Uterus (tissue), 4 donors: ENCODE measurements at places on chromosomes 6 and 20.

DNA sequence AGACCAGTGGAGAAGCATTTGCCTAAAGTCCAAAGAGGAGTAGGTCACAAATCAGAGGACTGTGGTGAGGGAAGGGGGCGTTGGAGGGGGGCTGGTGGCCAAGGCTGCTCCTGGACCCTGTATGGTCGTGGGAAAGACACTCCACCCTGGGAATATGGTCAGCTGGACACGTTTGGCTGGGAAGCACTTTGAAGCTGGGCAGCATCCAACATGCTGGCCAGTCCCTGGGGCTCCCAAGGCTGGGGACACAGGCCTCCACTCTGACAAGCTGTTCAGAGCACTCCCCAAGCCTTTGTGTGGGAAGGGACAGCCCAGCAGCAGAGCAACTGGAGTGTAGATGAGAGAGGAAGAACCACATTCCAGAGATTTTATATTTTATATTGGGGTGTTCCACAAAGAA, 203.2 kb downstream of the ANKRD60 start:
- no peaks in the 10 kb centered on the region for H3K36me3 ChIP-seq
- H3K27ac ChIP-seq = no peak overlapping the region
- H3K27me3 ChIP-seq = no peaks in the 10 kb centered on the region
- H3K4me1 ChIP-seq = peaks cover 5% of the 10 kb centered on the region

DNA sequence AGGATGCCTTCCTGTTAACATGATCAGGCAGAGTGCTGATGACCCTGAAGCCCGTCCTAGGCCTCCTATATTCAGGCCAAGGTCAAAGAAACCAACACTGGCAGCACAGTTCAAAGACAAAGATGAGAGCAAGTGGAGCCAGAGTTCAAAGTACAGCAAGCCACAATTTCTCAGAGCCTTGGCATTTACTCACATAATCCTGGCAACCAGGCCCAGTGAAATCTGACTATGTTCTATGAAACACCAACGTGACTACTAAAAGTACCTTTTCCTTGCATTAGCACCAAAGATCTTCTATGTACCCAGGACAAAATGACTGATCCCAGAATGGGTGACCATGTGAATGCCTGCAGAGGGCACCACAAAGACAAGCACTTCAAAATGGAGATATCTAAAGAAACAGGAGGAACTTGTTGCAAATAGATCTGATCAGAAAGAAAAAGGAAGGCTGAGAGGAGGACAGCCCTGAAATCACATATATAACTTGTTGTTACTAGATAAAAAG, 3.9 kb downstream of the NFS1 start:
- no peaks in the 10 kb centered on the region for H3K36me3 ChIP-seq
- H3K27ac ChIP-seq = no peak overlapping the region
- no peaks in the 10 kb centered on the region for H3K27me3 ChIP-seq
- no peak overlapping the region for H3K4me3 ChIP-seq
- H3K4me1 ChIP-seq = peaks cover 14% of the 10 kb centered on the region

- H3K27me3 ChIP-seq = no peaks in the 10 kb centered on the region
- no peaks in the 10 kb centered on the region for H3K36me3 ChIP-seq
- H3K4me1 ChIP-seq = no peaks in the 10 kb centered on the region
- no peak overlapping the region for H3K27ac ChIP-seq
- DNase-seq = no peak
- no peak overlapping the region for H3K4me3 ChIP-seq
These were observed 120.2 kb upstream of the LOC128125822 start for GRCh38 chr6:63452125-63452524.

- no peaks in the 10 kb centered on the region for H3K36me3 ChIP-seq
- no peak overlapping the region for H3K27ac ChIP-seq
- no peak for DNase-seq
- H3K27me3 ChIP-seq = no peaks in the 10 kb centered on the region
These were observed 895.6 kb upstream of the MAP3K7 start for GRCh38 chr6:91482498-91482897.

GRCh38 chr6:16372029-16372776, 133.8 kb downstream of the GMPR start:
- H3K27ac ChIP-seq = no peak overlapping the region
- H3K36me3 ChIP-seq = no peaks in the 10 kb centered on the region
- DNase-seq = no peak
- no peaks in the 10 kb centered on the region for H3K4me1 ChIP-seq
- H3K27me3 ChIP-seq = no peaks in the 10 kb centered on the region
- H3K4me3 ChIP-seq = no peak overlapping the region

GRCh38 chr20:19932170-19932667, 84.9 kb upstream of the NAA20 start:
- no peaks in the 10 kb centered on the region for H3K27me3 ChIP-seq
- H3K4me3 ChIP-seq = no peak overlapping the region
- DNase-seq = peak; percentile 69
- peaks cover 8% of the 10 kb centered on the region for H3K4me1 ChIP-seq
- no peaks in the 10 kb centered on the region for H3K36me3 ChIP-seq
- H3K27ac ChIP-seq = peak overlapping the region; percentile 75

- H3K36me3 ChIP-seq = no peaks in the 10 kb centered on the region
- DNase-seq = no peak
- no peaks in the 10 kb centered on the region for H3K4me1 ChIP-seq
- H3K27me3 ChIP-seq = no peaks in the 10 kb centered on the region
- H3K4me3 ChIP-seq = no peak overlapping the region
- H3K27ac ChIP-seq = no peak overlapping the region
These were observed 55.1 kb downstream of the ID4 start for GRCh38 chr6:19892260-19892659.

DNA sequence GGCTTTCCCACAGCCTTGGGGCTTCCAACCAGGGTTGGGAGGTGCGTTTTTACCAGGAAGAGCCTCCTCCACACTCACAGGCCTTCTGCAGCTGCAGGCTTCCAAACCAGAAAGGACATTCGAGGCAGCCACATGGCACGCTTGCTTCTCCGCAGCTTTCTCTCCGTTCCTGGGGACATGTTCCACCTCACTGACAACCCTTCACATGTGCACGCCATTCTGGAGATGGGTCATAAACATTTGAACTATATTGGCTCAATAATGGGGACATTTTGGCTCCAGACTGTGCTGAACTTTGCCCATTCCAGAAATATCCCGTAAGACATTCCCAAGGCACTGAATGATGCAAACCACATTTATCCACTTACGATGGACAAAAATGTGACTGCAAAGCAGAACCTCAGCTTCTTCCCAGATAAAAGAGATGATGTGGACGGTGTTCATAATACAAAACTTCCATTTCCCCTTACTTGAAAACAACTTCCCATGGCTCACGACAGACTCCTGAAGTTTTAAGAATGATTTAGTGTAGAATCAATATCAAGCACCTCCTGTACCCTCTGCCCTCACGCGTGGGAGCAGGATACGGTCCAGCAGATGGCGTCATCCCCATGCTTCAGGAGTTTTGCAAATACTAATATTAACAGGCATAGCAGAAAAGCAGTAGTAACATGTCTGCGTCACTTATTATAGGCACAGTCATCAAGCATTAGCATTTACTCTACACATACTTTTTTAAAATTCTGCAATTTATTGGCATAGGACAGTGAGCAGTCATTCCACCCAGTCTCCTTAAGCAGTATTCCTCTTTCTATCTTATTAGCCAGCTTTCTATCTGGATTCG, 25.4 kb upstream of the FOXF2 start:
- H3K27me3 ChIP-seq = no peaks in the 10 kb centered on the region
- H3K27ac ChIP-seq = no peak overlapping the region
- no peaks in the 10 kb centered on the region for H3K36me3 ChIP-seq
- H3K4me3 ChIP-seq = no peak overlapping the region
- no peaks in the 10 kb centered on the region for H3K4me1 ChIP-seq
- DNase-seq = no peak

GRCh38 chr20:4661191-4661590, 60.5 kb upstream of the PRND start:
- H3K27ac ChIP-seq = no peak overlapping the region
- no peaks in the 10 kb centered on the region for H3K4me1 ChIP-seq
- DNase-seq = no peak

GRCh38 chr6:135581211-135581610, 83.7 kb upstream of the AHI1 start:
- no peak overlapping the region for H3K27ac ChIP-seq
- DNase-seq = no peak
- H3K27me3 ChIP-seq = no peaks in the 10 kb centered on the region
- H3K4me3 ChIP-seq = no peak overlapping the region

- H3K27ac ChIP-seq = peak overlapping the region; percentile 97
- DNase-seq = no peak
These were observed 727 bp downstream of the ERMARD start for GRCh38 chr6:169752074-169752623.
